ENCODE measurements at places on chromosomes 16 and 17. TPM values are rescaled to one million over a fixed set of nuclear protein-coding genes. Genes with fewer than 3 reads are reported as not detected.

Gene FBXL16
- total RNA-seq: 0.08 TPM

- DNase-seq: no peak
Observed at GRCh38 chr17:67990909-67991308, 5.4 kb downstream of the C17orf58 start.

DNA sequence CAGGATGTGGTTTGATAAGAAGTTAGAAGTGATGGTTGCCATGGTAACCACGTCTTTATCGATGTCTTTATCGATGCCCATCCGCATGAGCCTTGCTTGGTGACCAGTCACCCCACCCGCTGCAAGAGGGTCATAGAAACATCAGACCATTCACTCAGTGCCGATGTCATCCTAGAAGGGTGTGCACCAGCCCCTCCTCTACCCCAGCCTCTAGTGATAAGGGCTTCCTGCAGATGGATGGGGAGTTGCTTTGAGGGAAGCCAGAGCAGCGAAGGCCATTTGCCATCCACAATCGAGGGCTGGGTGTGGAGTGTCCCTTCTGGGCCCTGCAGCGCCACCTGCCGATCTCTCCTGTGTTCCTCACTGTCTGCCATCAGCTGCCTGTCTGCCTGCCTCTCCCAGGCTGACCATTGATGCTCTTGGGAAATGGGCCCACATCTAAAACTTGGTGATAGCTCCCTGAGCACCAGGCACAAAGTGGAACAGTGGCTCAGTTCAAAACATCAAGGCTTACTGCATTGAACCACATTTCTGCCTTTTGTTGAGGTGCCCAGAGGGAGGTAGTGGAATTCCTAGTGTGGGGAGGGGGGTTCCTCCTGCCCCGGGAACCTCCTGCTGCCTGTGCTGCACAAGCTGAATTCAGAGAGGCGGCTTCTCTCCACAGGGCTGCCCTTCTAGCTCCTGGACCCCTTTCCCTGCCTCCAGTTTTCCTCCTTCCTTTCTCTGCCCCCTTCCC is 8.9 kb downstream of the CALB2 start:
- no peak for DNase-seq

DNA sequence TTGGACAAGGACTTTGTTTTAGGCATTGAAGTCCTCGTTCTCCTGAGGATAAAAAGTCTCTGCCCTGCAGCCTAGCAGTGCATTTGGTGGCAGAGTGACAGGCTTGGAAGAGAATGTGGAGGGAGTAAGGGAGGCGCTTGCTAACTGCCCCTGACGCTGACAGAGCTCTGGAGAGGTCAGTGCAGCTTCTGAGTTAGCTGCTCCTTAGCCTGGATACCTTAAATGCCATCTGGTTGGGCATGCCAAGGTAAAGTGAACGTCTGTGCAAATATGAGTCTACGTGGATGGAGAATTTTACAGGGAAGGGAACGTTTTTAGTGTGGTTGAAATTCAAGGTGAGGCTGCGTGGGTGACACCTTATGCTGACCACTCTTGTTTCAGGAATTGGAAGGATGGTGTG is 44.4 kb downstream of the SEC14L1 start:
- DNase-seq: no peak

Gene TP53TG3B
- total RNA-seq: not detected

DNA sequence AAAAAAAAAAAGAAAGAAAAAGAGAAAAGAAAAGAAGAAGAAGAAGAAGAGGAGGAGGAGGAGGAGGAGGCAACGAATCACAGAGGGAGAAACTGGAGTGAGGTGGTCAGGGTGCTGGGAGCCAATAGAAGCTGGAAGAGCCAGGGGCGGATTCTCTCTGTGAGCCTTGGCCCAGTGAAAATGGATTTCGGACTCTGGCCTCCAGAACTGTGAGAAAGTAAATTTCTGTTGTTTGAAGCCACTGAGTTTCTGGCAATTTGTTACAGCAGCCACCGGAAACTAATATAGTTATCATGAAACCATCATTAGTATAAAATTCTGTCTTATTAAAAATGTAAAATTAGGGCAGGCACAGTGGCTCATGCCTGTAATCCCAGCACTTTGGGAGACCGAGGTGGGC is 27.7 kb upstream of the WFIKKN2 start:
- DNase-seq: no peak

DNA sequence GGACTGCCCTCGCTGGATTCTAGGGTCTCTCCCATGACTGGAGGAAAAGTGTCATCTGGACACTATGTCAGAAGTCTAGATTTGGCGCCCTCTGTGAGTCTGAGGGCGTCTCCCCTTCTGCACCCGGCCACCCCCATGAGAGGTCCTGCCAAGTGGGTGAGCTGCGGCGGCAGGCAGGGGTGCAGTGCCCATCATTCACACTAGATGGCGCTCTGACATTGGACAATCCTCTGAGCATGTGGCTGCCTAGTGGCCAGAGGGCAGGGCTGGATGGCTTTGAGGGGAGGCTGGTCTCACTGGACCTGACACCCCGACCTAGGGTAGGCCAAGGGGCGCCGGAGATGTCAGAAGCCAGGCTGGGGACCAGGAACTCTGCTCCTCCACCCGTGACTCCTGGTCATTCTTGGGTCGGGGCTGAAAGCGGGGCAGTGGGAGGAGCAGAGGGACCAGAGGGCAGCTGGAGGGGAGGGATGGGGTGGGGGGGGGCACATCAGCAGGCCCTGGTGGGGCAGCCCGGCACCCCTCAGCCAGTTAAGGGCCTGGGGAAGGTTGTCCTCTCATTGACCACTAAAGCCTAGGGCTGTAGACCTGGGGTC is 28.0 kb downstream of the MRM1 start:
- DNase-seq: peak; percentile 66

Gene ACOX1
- total RNA-seq: 76.4 TPM

GRCh38 chr16:89000207-89000959 is 23.4 kb upstream of the CBFA2T3 start:
- no peak for DNase-seq

DNA sequence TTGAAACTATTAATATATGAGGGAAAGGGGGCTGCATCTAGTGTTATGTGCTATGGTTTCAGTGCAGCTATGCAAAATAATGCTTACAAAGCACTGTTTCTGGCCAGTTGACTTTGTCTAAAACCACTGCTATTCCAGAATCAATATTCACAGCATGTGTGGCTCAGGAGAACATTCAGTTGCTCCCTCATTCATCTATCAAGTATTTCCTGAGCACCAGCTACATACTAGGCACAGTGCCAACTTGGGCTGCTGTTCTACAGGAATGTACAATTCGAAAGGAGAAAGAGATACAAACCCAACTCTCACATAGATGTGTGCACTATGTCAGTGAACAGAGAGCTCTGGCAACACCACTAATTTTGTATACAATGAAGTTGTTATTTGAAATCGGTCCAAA is 183.0 kb downstream of the PHKB start:
- no peak for DNase-seq

- no peak for DNase-seq
Observed at GRCh38 chr17:73493956-73494926, 150.0 kb downstream of the SDK2 start.

Gene TBC1D24
- 11.1 TPM for total RNA-seq

DNA sequence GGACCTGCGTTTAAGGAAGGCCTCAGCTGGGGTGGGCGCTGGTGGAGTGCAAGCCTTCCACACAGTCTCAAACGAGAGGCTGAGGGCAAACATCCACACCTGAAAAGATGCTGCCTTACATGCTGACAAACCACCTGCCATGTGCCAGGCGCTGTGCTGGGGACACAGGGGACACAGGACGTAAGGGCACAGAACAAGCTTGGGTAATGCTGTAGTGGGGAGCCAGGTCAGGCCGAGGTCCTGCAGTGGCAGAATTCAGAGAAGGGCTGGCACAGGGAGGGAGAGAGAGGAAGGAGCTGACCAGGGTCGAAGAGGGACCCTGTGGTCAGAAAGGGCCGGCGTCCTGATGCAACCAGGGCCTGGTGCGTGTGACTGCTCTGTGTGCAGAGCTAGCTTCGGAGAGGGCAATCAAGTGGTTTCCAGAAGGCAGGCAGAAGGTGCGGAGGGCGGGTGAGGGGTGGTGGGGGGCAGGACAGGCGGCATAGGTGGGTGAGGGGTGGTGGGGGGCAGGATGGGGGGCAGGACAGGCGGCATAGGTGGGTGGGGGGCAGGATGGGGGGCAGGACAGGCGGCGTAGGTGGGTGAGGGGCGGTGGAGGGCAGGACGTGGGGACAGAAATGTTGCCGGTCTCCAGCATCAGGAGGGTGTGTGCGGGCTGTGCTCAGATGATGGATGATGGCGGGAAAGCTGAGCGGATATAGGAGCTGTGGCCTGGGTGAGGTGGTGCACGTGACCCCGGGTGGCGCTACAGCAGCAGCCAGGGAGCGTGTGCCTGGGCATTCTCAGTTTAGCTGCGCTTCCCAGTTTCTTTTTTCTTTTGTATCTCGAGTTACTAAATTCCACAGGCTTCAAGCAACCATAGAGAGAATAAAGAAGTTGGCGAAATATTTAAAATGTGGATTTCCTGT is 18.8 kb downstream of the TELO2 start:
- DNase-seq: no peak

DNA sequence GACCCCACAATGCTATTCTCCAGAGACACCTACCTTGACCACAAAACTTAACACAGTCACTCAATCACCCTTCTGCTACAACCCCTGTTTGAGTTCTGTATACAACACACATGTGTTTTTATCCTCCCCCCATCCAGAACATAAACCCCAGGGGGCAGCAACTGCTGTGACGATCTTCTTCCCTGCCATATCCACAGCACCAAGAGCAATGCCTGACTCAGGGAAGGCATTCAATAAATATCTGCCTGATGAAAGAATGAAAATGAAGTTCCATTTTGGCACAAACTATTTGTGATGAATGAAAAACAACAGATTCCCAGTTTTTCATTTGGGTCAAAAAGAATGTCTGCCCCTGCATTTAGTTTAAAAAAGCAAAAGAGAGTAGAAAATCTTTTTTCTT is 27.0 kb downstream of the ASIC2 start:
- no peak for DNase-seq

- DNase-seq: no peak
Observed at GRCh38 chr17:16104189-16104588, 104.6 kb downstream of the TTC19 start.

DNA sequence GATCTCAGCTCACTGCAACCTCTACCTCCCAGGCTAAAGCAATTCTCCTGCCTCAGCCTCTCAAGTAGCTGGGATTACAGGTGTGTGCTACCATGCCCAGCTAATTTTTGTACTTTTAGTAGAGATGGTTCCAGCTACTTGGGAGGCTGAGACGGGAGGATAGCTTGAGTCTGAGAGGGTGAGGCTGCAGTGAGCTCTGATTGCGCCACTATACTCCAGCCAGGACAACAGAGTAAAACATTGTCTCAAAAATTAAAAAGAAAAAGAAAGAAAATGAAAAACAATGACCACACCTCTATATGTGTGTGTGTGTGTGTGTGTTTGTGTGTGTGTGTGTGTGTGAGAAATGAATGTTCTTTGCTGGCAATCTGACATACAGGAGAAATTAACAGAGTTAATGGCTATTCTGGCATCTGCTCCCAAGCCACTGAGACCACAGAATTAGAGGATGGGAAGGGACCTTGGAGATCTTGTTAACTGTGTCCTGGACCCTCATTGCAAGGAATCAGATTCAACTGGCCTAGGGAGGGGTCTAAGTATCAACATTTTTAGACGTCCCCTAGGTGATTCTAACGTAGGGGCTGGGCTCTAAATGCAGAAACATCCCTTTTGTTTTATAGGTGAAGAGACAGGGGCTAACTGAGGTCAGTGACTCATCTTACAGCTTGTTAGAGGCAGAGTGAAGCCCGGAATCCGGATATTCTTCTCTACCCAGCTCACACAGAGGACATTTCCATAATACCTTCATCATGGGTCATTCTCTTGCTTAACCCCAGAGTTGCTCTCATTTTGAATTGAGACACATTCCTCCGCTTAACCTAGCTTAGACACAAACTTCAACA is 16.4 kb upstream of the MARCHF10 start:
- DNase-seq: no peak

GRCh38 chr16:88560714-88561484 is 9.3 kb upstream of the ZC3H18 start:
- DNase-seq: no peak

GRCh38 chr16:7615565-7615964 is 282.9 kb downstream of the RBFOX1 start:
- DNase-seq: no peak

Gene CBX2
- 2.6 TPM for total RNA-seq

DNA sequence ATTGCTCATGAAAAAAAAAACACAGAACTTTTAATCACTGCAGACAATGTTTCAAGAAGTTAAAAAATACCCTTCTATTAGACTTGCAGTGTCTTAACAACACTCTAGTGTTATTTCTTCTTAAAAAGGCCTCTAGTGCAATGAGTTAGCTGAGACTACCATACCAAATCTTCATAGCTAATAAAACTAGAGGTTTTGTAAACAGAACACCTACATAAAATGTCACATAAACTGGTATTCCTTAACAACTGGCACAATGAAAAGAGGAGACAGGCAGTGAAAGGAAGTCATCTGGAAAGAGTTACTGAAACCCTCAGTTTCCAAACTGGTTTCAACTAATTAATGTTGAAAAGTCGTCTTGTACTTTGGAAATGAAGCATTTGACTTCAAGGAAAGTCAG is 394.2 kb upstream of the PMFBP1 start:
- DNase-seq: no peak

DNA sequence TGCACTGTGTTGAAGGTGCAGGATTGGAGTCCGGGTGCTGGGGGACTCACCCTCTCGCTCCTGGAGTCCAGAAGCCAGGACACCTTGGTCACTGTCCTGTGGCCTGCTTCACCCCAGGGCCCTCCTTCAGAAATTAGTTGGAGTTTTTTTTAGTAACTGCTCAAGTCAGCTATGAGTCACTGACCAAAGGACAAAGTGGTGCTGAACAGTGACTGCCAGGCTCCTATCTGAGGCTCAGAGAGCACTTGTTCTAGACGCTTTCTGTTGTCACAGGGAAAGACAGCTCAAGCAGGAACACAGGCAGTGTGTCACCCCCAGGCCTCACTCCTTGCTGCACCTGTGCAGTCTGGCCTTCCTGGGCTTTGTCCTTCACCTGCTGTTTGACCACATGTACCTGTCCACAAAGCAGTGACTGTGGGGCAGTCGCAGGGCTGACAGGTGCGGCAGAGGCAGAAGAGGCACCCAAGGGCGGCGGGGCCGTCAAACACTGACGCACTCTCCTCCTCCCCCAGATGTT is 4.1 kb upstream of the FAAP100 start:
- DNase-seq: no peak

GRCh38 chr16:89090182-89090630 is 3.4 kb upstream of the ACSF3 start:
- DNase-seq: no peak

Gene GPR139
- not detected for total RNA-seq

Gene GPRC5C
- total RNA-seq: 32.0 TPM

Gene RAB26
- total RNA-seq: 1.7 TPM

- DNase-seq: no peak
Observed at GRCh38 chr17:72234985-72235384, 114.2 kb downstream of the SOX9 start.

Data from left ventricle myocardium inferior (tissue), 1 donor.